Hematopoietic multipotent progenitor cell treated with erythropoietin and hydrocortisone succinate and interleukin-3 and kit ligand, for 4 days (in vitro differentiated cells): ENCODE measurements at places on chromosomes 7 and 10.

GRCh38 chr7:2759736-2760097 lies 71.7 kb downstream of the AMZ1 start:
- DNase-seq = no peak

GRCh38 chr10:93867525-93867924 lies 26.3 kb upstream of the SLC35G1 start:
- DNase-seq = no peak

- DNase-seq = no peak
Measured at GRCh38 chr7:45384499-45384898, 189.7 kb upstream of the ADCY1 start.

GRCh38 chr7:51006483-51007235 lies 224.0 kb upstream of the GRB10 start:
- DNase-seq = no peak

GRCh38 chr10:29041616-29042015 lies 247.3 kb upstream of the LYZL1 start:
- DNase-seq = no peak

GRCh38 chr7:101560856-101561255 lies 68.2 kb downstream of the MYL10 start:
- DNase-seq = no peak

GRCh38 chr7:92837000-92837749 lies 802 bp upstream of the CDK6 start:
- DNase-seq = peak; percentile 73

GRCh38 chr10:33655921-33656320 lies 321.5 kb upstream of the NRP1 start:
- no peak for DNase-seq
